Immature natural killer cell (primary cell): ENCODE measurements at places on chromosomes 7 and 10. TPM values are rescaled to one million over a fixed set of nuclear protein-coding genes. Genes with fewer than 3 reads are reported as not detected.

DNA sequence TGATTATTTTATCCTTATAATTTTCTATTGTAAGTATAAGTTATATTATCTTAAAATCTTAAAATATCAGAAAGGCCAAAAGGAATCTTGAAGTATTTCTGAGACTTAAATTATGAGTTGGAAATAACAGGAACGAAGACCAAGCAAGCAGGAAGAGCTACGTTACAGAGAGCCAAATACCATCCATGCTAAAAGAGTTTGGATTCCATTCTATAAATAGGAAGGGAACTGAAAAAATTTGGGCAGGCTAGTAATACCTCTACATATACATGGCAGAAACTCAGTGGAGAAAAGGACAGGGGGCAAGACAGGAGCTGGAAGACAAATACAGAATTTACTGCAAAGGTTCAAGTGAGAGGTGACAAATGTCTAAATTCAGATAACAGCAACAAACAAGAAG lies 16.7 kb downstream of the ITGB1 start:
- DNase-seq, result no peak

Gene NRF1
- 24.7 TPM for polyA plus RNA-seq

GRCh38 chr10:15333909-15334649 lies 37.0 kb downstream of the FAM171A1 start:
- no peak for DNase-seq

Gene A1CF
- not detected for polyA plus RNA-seq

DNA sequence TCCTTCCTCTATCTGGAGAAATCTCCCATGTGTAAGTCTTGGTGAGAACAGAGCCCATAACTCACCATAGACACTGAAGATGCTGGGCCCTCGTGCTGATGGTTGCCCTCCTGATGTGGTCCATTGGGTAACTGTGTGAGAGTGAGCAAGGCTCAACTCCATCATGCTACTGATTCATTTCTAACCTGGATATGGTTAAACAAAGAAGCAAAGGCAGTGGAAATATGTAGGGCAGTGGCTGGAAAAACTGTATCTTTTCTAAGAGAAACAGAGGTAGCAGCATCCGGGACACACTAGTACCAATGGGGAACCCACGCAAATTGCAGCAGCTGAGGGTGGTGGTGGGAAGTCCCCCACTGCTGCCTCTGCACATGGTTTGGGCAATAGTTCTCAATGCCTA lies 221.7 kb downstream of the KLF6 start:
- DNase-seq, result no peak
